ENCODE measurements at places on chromosomes 1 and 21. TPM values are rescaled to one million over a fixed set of nuclear protein-coding genes. Genes with fewer than 3 reads are reported as not detected.

Gene PLA2G2C
- not detected for total RNA-seq

DNA sequence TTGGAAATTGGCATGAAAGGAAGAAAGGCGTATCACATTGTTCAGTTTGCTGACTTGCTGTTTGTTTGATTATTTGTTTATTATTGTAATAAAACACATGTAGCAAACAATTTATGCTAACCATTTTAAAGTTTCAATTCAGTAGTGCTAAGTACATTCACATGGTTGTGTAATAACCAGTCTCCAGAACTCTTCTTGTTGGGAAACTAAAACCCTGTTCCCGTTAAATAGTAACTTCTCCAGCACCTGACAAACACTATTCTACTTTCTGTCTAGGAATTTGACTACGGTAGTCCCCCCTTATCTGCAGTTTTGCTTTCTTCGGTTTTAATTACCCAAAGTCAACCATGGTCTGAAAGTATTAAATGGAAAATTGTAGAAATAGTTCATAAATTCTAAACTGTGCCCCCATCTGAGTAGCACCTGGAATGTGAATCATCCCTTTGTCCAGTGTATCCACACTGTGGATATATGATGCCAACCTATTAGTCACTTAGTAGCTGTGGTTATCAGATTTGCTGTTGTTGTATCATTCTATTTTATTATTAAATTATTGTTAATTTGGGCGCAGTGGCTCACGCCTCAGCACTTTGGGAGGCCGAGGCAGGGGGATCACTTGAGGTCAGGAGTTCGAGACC is 5.5 kb downstream of the MORC3 start:
- no peak for DNase-seq
- H3K27me3 ChIP-seq = no peaks in the 10 kb centered on the region
- peak overlapping the region; percentile 54 for H3K27ac ChIP-seq
- H3K36me3 ChIP-seq = no peaks in the 10 kb centered on the region
- peaks cover 70% of the 10 kb centered on the region for H3K4me1 ChIP-seq
- no peak overlapping the region for H3K4me3 ChIP-seq

DNA sequence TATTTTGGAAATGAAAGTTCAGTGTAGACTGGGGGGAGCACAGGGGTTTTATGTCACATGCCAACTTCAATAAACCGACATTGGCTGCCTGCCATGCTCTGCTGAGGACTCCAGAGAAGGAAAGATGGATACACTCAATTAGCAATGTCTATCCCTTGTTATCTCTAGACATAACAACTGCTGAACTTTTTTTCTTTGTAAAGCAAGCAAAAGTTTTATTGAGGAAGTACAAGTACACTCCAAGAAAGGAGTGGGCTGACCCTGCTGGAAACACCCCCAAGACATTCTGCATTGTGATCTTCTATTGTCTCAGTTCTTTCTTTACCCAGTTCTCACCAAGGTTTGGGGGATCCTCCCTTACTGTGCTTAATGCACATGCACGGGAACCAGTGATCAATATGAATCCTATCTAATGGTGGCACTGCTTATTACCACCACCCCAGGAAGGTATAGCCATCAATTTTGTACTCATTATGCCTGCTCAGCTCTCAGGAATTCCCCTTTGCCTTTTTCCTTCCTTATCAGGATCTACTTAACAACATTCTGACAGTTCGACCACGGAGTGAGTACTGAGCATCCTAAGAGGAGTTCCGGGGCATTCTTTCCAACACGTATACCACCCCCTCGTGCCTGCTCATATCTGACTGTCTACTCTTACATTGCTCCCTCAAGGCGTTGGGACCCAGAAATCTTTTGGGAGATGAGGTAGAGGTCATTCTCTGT is 28.7 kb downstream of the SYNJ1 start:
- H3K27me3 ChIP-seq = no peaks in the 10 kb centered on the region
- no peak overlapping the region for H3K4me3 ChIP-seq
- DNase-seq = no peak
- H3K36me3 ChIP-seq = no peaks in the 10 kb centered on the region
- H3K27ac ChIP-seq = no peak overlapping the region

Gene GCSAML
- total RNA-seq = 0.42 TPM

Gene ADCY10
- total RNA-seq = 0.54 TPM

DNA sequence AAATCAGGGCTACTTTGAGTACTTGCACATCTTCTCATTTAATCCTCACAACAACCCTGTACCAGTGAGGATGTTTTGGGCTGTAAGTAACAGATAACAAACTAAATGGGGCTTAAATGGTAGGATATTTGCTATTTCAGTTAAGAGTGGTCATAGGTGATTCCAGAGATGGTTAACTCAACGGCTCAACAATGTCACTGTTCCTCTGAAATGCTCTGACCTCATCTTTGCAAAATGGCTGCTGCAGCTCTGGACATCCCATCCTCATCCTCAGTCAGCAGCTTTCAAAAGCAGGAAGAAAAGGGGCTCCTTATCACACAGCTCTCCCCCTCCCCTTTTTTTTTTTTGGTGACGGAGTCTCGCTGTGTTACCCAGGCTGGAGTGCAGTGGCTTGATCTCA is 1.5 kb downstream of the LDLRAD2 start:
- H3K27ac ChIP-seq = no peak overlapping the region
- H3K4me1 ChIP-seq = no peaks in the 10 kb centered on the region
- H3K4me3 ChIP-seq = no peak overlapping the region

Gene CD164L2
- total RNA-seq = not detected

DNA sequence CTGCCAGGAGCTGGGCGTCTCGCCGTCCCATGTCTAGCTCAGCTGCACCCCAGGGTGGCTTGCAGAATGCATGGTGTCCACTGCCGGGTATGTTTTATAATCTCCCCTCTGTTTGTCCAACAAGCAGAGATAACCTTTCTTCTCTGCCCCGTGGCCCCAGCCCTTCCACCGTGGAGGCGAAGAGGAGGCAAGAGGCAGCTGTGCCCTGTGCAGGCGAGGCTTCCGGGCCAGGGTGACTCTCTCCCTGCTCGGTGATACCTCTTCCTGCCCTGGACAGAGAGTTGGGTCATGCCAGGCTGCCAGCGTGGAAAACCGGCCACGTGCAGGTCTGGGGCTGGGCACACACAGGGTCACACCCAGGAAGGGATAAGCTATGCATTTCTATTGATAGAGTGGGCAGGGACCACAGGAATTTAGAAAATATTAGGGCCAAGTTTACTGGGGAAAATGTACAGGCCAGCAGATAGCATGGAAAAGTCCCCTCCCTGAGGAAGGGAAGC is at the start of gene TFF2:
Gene TFF2, minus strand, starts transcription at position 68 of the 500 bp plus-strand sequence. Its CDS starts 37 bp downstream, at position 31.
- H3K27me3 ChIP-seq = no peaks in the 10 kb centered on the region
- H3K4me1 ChIP-seq = no peaks in the 10 kb centered on the region
- DNase-seq = no peak

GRCh38 chr1:54407404-54408146 is 1.4 kb upstream of the SSBP3 start:
- H3K27ac ChIP-seq = peak overlapping the region; percentile 75
- peak overlapping the region; percentile 96 for H3K4me3 ChIP-seq
- H3K27me3 ChIP-seq = no peaks in the 10 kb centered on the region

DNA sequence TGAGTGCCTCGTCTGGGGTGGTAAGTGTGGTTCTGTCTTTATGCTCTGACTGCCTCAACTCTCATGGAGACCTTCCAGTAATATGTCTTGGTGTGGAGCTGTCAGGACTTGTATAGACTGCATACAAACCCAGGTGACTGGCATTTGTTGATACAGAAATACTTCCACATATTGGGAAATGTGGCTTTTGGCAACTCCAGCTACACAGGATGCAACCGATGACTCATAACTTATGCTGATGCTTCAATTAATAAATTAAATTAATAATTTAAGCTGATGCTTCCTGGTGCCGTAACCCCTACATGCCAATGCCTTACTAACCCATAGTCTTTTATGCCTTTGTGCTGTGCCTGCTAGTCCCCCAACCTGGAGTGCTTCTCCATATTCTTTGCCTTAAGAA is 72.3 kb upstream of the ARTN start:
- no peak overlapping the region for H3K4me3 ChIP-seq
- H3K27me3 ChIP-seq = no peaks in the 10 kb centered on the region
- DNase-seq = no peak
- no peak overlapping the region for H3K27ac ChIP-seq
- no peaks in the 10 kb centered on the region for H3K36me3 ChIP-seq
- peaks cover 5% of the 10 kb centered on the region for H3K4me1 ChIP-seq

GRCh38 chr1:223745731-223746130 is 33.4 kb downstream of the CAPN2 start:
- peaks cover 11% of the 10 kb centered on the region for H3K4me1 ChIP-seq
- H3K4me3 ChIP-seq = no peak overlapping the region

GRCh38 chr1:77742011-77742555 is 17.6 kb downstream of the USP33 start:
- peaks cover 4% of the 10 kb centered on the region for H3K4me1 ChIP-seq
- no peak overlapping the region for H3K4me3 ChIP-seq
- peaks cover 17% of the 10 kb centered on the region for H3K36me3 ChIP-seq
- no peaks in the 10 kb centered on the region for H3K27me3 ChIP-seq
- DNase-seq = no peak
- no peak overlapping the region for H3K27ac ChIP-seq

Gene SERPINC1
- total RNA-seq = not detected

- no peak overlapping the region for H3K4me3 ChIP-seq
- DNase-seq = no peak
- no peaks in the 10 kb centered on the region for H3K4me1 ChIP-seq
- H3K27ac ChIP-seq = no peak overlapping the region
- H3K27me3 ChIP-seq = no peaks in the 10 kb centered on the region
Measured at GRCh38 chr1:174828264-174828663, 171.5 kb upstream of the CACYBP start.

DNA sequence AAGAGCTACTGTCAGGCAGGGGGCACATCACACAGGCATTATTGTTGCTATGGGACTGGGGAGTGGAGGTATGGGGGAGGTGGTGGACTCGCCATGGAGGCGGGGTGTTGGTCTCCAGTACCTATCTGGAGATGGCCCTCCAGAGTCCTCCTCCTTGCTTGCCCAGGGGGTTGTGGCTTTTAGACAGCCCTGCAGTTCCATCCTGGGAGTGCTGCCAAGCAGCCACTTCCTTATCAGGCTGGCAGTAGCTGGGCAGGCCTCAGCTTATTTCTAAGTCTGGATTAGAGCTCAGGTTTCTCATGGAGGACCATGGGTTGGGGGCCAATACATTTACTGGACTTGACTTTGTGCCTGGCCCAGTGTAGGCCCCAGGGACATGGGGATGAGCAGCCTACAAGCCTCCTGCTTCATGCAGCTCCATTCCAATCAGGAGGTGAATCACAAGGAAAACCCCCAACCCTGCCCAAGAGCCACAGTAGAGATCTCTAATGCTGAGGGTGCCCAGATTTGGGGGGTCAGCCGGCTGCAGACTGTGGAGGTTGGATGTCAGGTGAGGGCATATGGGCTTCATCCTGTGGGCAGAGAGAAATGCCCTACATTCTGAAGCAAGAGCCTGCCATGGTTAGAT is 210.7 kb upstream of the EDN2 start:
- H3K27me3 ChIP-seq = no peaks in the 10 kb centered on the region
- no peaks in the 10 kb centered on the region for H3K36me3 ChIP-seq
- no peak for DNase-seq
- H3K4me1 ChIP-seq = no peaks in the 10 kb centered on the region
- no peak overlapping the region for H3K27ac ChIP-seq
- no peak overlapping the region for H3K4me3 ChIP-seq

Gene CYB561D1
- 9.5 TPM for total RNA-seq

GRCh38 chr1:239858057-239858456 is 233.6 kb upstream of the FMN2 start:
- H3K36me3 ChIP-seq = no peaks in the 10 kb centered on the region
- H3K4me3 ChIP-seq = no peak overlapping the region
- H3K4me1 ChIP-seq = no peaks in the 10 kb centered on the region
- H3K27ac ChIP-seq = no peak overlapping the region
- no peaks in the 10 kb centered on the region for H3K27me3 ChIP-seq
- no peak for DNase-seq

Gene TRABD2B
- 3.8 TPM for total RNA-seq

Gene UROD
- 67.4 TPM for total RNA-seq

Gene LRRC8B
- total RNA-seq = 5.5 TPM

DNA sequence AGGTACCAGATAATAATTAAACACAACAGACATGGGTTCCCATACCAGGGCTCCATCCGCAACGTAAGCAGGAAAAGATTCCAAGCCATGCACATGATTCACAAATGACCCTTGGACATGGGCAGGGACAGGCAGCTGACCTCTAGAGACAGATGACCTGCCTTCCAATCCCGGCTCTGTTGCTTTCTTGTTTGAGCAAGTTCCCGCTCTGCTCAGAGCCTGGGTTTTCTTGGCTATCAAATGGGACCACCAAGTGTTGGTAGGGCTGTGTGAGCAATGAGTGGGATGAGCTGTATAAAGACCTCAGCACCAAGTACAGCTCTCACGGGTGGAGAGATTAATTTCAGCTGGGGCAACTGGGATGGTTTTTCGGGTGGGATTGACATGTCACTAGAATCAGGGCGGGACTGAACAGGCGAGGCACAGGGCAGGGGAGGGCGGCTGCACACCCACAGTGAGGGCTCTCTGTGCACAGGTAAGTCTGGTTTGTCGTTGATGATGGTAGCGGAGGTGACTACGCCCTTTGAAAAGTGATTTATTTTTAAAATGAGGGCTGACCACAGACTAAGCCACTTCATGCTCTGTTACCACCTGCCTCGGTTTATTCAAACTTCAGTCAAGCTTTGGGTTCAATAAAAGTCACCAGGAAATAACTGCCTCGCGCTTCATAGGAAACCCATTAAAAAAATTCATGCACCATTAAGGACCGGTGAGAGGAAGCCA is 57.5 kb upstream of the IFFO2 start:
- peaks cover 22% of the 10 kb centered on the region for H3K4me1 ChIP-seq
- H3K27me3 ChIP-seq = no peaks in the 10 kb centered on the region
- no peak overlapping the region for H3K27ac ChIP-seq
- DNase-seq = no peak
- no peak overlapping the region for H3K4me3 ChIP-seq

Gene PAPPA2
- 2.0 TPM for total RNA-seq

- H3K4me3 ChIP-seq = no peak overlapping the region
- no peaks in the 10 kb centered on the region for H3K4me1 ChIP-seq
- H3K27ac ChIP-seq = no peak overlapping the region
- no peak for DNase-seq
- H3K36me3 ChIP-seq = no peaks in the 10 kb centered on the region
- no peaks in the 10 kb centered on the region for H3K27me3 ChIP-seq
Measured at GRCh38 chr1:98344731-98345130, 316.8 kb upstream of the SNX7 start.

DNA sequence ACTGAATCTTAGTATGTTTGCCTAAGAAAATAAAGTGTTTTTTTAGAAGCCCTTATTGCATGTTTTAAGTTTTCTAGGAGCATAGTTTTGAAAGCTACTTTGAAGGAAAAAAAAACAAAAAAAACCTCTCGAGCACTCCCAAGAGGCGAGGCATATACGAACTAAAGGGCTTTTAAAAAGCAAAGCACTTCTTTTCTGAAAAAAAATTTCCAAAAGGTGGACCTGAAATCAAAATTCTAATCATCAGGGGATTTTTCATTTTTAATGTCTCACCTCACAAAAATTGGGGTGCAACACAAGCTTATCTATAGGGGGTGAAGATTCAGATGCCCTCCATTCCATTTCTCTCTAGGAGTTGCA is 594 bp downstream of the GLMN start:
- no peaks in the 10 kb centered on the region for H3K27me3 ChIP-seq
- no peak for DNase-seq
- H3K36me3 ChIP-seq = no peaks in the 10 kb centered on the region
- peak overlapping the region; percentile 93 for H3K4me3 ChIP-seq
- peak overlapping the region; percentile 87 for H3K27ac ChIP-seq
- peaks cover 6% of the 10 kb centered on the region for H3K4me1 ChIP-seq

Gene CCNL2
- total RNA-seq = 313 TPM

GRCh38 chr1:50251702-50252101 is 143.0 kb downstream of the ELAVL4 start:
- no peak for DNase-seq
- H3K27me3 ChIP-seq = no peaks in the 10 kb centered on the region
- no peak overlapping the region for H3K4me3 ChIP-seq
- no peaks in the 10 kb centered on the region for H3K4me1 ChIP-seq
- H3K27ac ChIP-seq = no peak overlapping the region

GRCh38 chr1:204445860-204446412 is 34.3 kb upstream of the PPP1R15B start:
- H3K4me1 ChIP-seq = peaks cover 26% of the 10 kb centered on the region
- no peak overlapping the region for H3K4me3 ChIP-seq
- no peak for DNase-seq
- H3K36me3 ChIP-seq = peaks cover 27% of the 10 kb centered on the region
